Naive thymus-derived CD4-positive, alpha-beta T cell (primary cell): ENCODE measurements at places on chromosomes 2 and 18. TPM values are rescaled to one million over a fixed set of nuclear protein-coding genes. Genes with fewer than 3 reads are reported as not detected.

- DNase-seq, result no peak
- H3K27ac ChIP-seq, result no peak overlapping the region
- no peak overlapping the region for H3K4me3 ChIP-seq
- H3K4me1 ChIP-seq, result no peaks in the 10 kb centered on the region
- H3K36me3 ChIP-seq, result no peaks in the 10 kb centered on the region
- no peaks in the 10 kb centered on the region for H3K27me3 ChIP-seq
Measured at GRCh38 chr2:15222856-15223255, 338.3 kb downstream of the NBAS start.

DNA sequence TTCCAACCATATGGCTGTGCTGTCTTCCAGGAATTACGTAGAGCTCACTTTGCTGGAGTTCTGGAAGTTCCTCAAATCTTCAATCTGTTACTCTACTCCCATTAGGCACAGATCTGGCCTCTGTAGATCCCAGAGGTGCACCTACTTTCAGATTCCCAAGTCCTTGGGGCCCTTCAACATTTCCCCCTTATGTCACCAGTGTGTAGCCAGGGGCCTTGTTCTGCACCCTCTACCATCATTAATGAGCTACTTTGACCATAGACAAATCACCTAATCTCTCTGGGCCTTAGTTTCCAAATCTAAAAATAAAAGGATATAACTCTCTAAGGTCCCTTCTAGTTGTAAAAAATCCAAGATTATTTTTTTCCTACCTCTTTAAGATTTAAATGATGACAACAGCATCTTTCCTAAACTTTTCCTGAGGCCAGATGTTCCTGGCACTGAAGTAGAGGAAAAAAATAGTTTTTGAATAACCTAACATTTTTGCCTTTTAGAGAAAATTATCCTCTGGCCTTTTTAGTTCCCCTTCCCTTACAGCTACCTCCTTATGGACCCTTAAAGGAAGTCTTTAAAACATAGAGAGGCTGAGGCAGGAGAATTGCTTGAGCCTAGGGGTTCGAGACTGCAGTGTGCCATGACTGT, 31.0 kb upstream of the WIPF1 start:
- H3K27ac ChIP-seq, result peak overlapping the region; percentile 48
- H3K27me3 ChIP-seq, result no peaks in the 10 kb centered on the region
- H3K4me1 ChIP-seq, result peaks cover 64% of the 10 kb centered on the region

DNA sequence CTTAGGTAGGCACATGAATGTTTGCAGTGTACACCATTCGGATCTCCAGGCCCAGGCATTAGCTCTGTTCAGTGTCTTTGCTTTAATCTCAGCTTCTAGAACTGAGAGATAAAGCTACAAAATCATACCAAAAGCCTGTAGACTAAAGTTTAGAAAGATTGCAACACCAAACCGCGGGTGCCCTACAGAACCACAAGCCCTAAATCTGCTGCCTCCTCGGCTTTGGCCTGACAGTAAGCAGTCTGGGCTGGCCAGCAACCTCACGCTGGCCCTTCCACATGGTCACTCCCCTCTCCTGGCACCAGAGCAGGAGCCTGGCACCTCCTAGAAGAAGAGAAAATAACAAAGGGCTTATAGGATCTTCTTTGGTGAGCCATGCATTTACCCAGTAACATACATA, 8.9 kb upstream of the OSR1 start:
- no peaks in the 10 kb centered on the region for H3K36me3 ChIP-seq
- H3K4me3 ChIP-seq, result no peak overlapping the region
- no peak overlapping the region for H3K27ac ChIP-seq
- no peaks in the 10 kb centered on the region for H3K4me1 ChIP-seq

LIMS3 gene
- polyA plus RNA-seq, result 1.8 TPM

DNA sequence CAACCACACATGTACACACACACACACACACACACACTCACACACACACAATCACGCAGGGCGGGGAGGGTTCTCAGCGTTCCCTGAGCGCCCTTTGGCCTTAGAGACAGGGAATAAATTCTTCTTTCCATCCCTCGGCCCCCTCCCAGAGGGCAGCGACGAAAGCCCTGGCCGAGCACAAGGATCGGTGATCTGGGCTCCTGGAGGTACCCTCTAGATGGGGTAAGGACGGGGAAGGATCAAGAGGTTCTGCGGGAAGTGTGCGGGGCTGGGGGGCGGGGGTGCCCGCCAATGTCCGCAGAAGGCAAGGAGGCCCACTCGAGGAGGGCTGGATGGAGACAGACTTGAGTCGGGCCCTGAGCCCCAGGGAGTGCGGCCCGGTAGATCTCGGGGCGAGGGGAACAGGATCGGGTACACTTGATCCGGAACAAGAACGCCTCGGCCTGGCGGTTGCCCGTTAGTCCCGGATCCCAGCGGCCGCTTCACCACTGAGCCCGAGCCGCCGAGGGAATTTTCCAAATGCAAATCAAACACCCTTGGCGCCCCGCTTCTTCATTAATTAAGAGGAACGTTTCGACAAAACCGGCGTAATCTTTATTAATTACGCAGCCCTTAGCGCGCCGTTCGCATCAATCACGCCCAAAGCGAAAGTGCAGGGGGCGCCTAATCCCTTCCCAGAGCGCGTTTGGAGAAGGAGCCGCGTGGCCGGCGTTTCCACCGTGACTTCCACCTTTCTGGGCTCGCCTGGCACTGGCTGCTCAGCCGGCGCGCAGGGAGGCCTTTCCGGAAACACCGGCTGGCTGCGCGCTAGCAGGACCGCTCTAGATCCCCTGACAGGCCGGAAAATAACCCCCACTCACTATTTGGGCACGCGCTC, 7.0 kb upstream of the PAX3 start:
- no peak for DNase-seq
- peak overlapping the region; percentile 43 for H3K4me3 ChIP-seq
- no peak overlapping the region for H3K27ac ChIP-seq
- H3K36me3 ChIP-seq, result no peaks in the 10 kb centered on the region

DNA sequence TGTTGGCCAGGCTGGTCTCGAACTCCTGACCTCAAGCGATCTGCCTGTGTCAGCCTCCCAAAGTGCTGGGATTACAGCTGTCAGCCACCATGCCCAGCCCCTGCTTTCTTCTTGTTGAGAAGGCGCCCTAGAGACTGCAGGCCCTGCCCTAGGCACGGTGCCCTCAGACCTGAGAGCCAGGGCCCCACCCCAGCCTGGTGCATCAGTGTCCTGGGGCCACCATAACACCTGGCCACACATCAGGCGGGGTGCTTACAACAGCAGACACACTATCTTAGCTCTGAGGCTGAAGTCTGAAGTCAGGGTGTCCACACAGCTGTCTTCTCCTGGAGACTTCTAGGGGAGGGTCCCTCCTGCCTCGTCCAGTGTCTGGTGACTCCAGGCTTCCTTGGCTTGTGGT, 120.6 kb downstream of the NDUFA10 start:
- H3K27ac ChIP-seq, result no peak overlapping the region
- no peaks in the 10 kb centered on the region for H3K27me3 ChIP-seq
- H3K4me3 ChIP-seq, result no peak overlapping the region
- no peaks in the 10 kb centered on the region for H3K4me1 ChIP-seq

- H3K36me3 ChIP-seq, result no peaks in the 10 kb centered on the region
- H3K27me3 ChIP-seq, result no peaks in the 10 kb centered on the region
- no peak overlapping the region for H3K27ac ChIP-seq
- no peak overlapping the region for H3K4me3 ChIP-seq
- no peak for DNase-seq
- no peaks in the 10 kb centered on the region for H3K4me1 ChIP-seq
Measured at GRCh38 chr2:9097239-9097638, 93.8 kb upstream of the MBOAT2 start.
